Activated CD4-positive, CD25-positive, alpha-beta regulatory T cell treated with anti-CD3 and anti-CD28 coated beads, Interleukin-2, amount 50 U/mL, for 24 hours (primary cell): ENCODE measurements at places on chromosomes 3 and 15.

GRCh38 chr15:67110361-67110781, 45.0 kb downstream of the SMAD3 start:
- ATAC-seq: no peak

DNA sequence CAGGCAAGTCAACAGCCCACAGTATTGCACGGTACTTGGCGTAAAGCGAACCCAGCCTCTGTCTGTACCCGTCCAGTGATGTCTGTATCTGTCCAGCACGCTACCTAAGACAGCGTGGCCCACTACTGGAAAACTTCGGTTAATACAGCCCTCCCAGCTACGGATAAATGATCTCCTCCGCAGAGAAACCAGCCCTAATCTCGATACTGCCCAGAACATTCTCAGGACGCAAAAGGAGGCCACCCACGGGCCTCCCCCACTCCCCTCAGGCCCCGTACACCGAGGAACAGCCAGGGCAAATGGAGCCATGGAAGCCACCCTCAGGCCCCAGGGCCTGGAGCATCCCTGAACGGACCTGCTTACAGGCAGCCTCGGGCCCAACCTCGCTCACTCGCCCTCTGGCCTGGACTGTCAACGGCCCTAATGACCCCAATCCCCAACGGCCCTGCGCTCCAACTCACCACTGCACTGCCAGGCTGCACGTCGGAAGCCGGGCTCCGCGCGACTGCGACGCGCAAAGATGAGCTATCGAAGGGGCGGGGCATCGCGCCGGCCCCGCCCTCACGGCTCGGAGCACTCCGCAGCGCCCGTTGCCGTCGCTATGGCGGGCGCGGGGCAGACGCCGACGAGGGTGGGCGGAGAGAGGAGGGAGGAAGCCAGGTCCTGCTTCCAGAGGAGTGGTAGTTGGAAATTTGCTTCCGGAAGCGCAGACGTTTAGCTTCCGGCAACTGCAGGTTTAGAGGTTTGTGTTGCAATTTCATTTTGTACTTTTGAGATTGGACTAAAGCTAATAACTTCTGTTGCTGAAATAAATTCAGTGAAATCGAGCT, at the start of gene SKIC8:
SKIC8 (minus strand) TSS at position 509 of the 830 bp plus-strand sequence. CDS start 3,923 bp downstream, outside the sequence.
- ATAC-seq: peak; percentile 97

DNA sequence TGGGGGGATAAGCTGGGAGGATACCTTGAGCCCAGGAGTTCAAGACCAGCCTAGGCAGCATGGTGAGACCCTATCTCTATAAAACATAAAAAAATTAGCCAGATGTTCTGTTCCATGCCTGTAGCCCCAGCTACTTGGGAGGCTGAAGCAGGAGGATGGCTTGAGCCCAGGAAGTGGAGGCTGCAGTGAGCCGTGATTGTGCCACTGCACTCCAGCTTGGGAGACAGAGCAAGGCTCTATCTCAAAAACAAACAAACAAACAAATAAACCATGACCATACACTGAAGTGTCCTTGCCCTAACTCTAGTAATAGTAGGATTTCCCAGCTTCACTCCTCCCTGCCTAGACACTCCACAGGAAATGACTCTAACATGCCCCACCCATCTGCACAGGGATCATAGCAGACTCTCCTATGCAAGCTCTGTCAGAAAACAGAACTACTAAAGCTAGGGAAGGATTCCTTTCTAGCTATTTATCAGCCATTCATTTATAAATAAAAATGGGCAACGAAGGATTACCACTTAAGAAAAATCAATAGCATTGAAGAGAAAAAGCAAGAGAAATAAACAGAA, 4.6 kb downstream of the ERICH6 start:
- ATAC-seq: no peak

DNA sequence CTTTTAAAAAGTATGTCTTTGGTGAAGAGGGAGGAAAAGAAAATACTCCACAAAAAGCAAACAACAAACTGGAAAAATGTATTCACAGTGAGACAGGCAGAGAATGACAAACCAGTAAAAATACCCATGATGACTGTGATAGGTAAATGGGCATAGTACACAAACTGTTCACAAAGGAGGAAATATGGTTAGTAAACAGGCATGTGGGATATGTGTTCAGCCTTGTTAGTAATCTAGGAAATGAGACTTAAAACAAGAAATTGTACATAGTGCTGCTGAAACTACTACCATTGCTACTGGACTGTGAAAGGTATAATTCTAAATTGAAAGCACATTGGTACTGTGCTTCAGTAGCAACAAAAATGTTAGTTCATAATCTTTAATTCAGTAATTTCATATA, 50.1 kb downstream of the UBE2E2 start:
- peak; percentile 9 for ATAC-seq

DNA sequence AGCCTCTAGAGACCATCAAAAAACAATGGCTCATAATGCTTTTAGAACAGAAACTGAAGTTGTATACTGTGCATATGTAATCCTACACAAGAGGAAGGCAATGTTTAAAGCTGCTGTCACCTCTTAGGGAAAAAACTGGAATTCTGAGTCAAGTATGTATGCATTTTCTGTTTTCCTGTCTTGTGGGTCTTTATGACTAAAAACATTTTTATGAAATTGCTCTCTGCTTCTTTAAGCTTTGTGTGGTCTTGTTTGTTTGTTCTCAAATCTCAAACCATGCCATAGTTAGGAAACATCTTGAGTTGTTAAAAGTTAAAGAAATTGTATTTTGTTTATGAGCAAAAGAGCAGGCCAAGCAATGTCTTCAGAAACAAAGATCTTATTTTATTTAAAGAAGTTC, 80.9 kb upstream of the SOX2 start:
- no peak for ATAC-seq

DNA sequence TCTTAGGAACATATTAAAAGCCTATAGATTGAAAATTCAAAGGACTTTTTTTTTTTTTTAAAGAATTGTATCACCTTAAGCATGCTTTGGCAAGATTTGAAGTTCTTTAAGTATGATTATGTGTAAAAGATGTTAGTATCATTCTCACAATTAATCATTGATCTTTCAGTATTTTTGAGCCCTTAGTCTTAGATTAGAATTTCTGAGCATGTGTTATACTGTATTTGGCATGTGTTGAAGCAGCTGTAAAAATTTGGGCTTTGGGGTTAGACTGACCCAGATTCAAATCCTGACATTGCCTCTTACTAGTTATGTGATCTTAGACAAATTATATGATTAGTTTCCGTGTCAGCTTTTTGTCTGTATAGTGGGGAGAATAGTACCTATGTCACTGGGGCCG, 6.3 kb downstream of the OXSR1 start:
- ATAC-seq: peak; percentile 40

DNA sequence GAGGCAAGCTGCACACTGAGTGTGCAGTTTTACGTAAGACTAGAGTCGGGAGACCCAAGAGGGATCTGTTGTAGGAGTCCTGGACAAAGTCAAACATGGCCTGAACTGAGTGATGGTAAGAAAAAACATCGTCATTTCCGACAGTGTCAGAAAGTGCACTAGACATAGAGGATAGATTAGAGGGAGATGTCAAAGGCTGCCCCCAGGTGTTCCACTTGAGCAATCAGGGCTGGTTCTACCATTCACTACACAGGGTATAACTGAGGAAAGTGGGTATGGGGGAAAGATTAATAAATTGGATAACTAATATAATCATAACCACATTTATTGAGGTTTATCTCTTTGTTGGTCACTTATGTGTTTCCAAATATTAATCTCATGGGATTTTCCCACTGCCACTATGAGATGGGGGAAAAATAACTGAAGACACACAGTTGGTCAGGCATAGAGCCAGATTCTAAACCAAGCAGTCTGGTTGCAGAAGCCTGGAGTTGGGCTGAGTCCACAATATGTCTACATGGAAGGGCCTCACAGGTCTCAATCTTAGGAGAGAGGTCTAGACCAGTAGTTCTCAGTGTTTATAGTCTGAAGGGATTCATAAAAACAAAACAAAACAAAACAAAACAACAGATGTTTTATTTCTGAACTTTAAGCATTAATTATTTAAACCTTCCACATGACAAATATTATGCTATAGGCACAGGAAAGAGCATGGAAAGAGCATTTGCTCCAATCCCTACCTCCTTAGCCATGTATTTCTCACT, 766.5 kb downstream of the NTRK3 start:
- no peak for ATAC-seq

- ATAC-seq: no peak
Observed at GRCh38 chr3:122314228-122314876, 10.7 kb upstream of the CSTA start.

- ATAC-seq: no peak
Observed at GRCh38 chr3:156142702-156143101, 22.3 kb downstream of the KCNAB1 start.

DNA sequence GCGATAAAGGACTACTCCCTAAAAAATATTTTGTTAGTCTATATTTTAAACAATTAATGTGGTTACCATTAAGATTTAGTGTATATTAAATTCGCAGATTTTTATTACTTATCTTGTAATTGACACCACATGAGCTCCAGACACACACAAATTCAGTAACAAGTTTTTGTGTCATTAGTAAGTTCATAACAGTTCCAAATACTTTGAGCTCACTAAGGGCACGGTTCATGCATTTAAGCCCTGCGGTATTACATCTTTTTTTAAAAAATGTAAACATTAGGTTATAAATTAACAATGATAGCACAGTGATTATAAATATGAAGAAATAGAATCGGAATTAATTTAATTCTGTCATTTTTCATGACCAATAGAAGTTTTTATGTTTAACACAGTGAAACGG, 317.3 kb downstream of the ZNF385D start:
- ATAC-seq: no peak

DNA sequence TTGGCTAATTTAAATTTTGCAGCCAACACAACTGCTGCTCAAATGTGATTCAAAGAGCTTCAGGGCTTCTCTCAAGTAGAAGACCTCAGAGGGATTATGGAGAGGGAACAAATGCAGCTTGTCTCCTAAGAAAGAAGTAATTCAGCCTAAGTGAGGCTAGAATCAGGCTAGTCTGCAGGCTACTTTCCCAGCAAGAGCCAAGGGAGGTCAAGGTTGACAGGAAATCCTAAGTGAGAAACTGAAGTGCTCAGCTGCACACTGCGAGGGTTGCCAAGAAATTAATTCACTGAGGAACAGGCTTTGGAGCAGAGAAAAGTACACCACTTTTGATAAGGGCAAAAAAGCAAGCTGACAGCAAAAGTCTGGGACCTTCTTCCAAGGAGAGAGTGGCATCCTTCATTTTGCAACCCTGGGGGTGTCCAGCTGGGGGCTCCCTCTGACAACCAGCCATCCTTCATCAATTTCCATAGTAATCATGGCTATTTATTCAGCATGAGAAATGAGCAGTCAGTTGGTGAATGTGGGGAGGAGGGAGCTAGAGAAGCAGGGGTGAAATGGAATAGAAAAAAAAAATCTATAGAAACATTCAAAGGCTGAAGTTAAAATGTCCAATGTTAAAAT, 646.4 kb upstream of the ADAMTS9 start:
- no peak for ATAC-seq

DNA sequence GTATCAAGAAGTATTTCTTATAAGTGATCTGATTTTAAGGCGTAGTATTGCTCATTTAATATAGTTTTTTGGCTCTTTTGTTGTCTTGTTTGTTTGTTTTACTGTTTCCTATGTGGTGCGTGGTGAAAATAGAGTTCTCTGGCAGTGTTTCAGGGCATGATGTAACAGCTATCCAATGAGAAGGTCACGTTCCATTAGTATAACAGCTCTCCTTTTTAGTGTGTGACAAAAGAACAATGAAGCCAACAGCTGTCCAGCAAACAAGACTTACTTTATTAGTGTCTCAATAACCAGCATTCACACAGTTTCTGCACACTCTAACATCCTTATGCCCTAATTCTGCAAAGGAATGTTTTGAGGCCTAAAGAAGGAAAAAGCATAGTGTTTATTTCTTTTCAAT, 127.9 kb downstream of the SLC25A26 start:
- ATAC-seq: no peak

- no peak for ATAC-seq
Observed at GRCh38 chr15:44471885-44472455, 44.5 kb downstream of the CTDSPL2 start.

- ATAC-seq: no peak
Observed at GRCh38 chr15:23039917-23040281, 530 bp upstream of the TUBGCP5 start.

- ATAC-seq: peak; percentile 100
Observed at GRCh38 chr3:15310491-15311370, 21.7 kb downstream of the SH3BP5 start.

GRCh38 chr3:109070211-109070610, 47.7 kb downstream of the MORC1 start:
- ATAC-seq: no peak

DNA sequence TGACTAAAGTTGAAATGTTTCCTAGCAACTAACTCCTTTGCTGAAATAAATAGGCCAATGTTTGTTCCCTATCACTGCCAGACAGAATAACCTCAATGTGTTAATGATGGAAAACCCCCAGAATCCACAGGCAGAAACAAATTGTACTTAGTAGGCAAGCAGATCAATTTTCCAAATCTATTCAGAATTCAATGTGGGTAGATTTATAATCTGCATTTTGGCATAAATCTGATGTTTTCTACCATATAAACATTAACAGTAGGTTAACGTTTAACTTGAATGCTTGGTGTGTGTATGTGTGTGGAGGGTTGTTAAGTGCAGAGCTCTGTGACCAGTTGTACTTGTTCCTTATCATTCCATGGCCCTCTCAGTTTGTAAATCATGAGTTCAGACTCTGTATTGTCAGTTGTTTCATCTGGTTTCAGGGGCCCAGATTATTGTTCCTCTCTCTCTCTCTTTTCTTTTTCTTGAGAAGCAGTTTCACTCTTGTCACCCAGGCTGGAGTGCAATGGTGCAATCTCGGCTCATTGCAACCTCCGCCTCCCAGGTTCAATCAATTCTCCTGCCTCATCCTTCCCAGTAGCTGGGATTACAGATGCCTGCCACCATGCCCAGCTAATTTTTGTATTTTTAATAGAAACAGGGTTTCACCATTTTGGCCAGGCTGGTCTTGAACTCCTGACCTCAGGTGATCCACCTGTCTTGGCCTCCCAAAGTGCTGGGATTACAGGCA, 32.8 kb downstream of the PLSCR1 start:
- no peak for ATAC-seq

DNA sequence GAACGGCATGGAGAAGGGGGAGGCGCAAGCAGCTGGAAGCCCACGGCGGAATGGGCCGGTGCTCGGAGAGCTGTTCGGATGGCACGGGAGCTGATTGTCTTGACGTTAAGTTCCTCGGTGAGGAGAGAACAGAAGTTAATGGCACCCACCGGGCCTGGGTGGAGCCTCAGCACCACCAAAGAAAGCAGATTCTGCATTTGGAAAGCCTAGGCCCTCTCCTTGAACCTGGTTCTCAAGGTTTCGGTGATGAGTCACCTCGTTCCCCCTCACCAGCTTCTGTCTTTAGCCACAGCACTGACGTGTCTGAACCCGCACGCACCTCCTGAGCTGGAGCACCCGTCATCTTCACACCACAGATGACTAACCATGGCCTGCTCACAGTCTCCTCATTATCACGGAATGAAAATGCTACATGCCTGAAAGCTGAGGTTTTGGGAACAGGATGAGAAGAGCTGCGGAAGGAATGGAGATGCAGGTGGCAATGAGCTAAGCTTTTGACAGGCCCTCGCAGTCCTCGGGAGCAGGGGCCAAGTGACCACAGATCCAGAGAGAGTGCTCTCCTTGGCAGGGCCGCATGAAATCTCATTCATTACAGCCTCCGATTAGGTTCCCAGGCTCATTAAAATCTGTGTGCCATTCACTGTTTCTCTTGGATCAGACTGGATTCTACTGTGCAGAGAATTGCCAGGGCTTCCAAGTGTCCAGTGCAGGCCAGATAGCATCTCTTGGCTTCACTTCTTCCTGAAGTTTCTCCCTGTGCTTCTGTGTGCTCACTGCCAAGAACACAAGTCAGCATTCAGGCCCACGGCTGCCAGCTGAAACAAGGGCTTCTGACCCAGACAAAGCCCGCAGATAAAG, 96.3 kb upstream of the DLG1 start:
- ATAC-seq: peak; percentile 94
